Natural killer cell (primary cell): ENCODE measurements at places on chromosomes 7 and 10. TPM values are rescaled to one million over a fixed set of nuclear protein-coding genes. Genes with fewer than 3 reads are reported as not detected.

DNA sequence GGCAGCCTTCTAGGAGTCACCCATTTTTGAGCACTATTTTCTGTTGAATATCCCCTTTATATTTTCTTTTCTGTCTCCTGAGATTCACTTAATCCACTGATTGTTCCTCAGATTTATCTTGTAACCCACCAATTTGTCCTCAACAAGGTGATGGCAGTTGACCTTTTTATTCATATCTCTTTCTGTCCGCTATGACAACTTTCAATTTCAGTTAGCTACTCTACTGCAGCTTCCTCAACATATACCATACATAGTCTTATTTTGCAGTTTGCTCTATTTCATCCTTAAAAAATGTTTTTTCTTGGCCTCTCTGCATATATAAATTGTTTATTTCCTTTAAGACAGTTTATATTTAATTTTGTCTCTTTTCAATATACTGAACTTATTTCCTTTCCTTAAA is 101.3 kb downstream of the THSD7A start:
- H3K27ac ChIP-seq, result no peak overlapping the region
- H3K4me1 ChIP-seq, result no peaks in the 10 kb centered on the region
- DNase-seq, result no peak
- H3K4me3 ChIP-seq, result no peak overlapping the region
- no peaks in the 10 kb centered on the region for H3K27me3 ChIP-seq
- H3K36me3 ChIP-seq, result no peaks in the 10 kb centered on the region

- no peak overlapping the region for H3K4me3 ChIP-seq
- no peaks in the 10 kb centered on the region for H3K27me3 ChIP-seq
- peak overlapping the region; percentile 89 for H3K27ac ChIP-seq
Observed at GRCh38 chr10:14586901-14587300, 187.8 kb downstream of the FAM107B start.

Gene RNF148
- not detected for total RNA-seq

DNA sequence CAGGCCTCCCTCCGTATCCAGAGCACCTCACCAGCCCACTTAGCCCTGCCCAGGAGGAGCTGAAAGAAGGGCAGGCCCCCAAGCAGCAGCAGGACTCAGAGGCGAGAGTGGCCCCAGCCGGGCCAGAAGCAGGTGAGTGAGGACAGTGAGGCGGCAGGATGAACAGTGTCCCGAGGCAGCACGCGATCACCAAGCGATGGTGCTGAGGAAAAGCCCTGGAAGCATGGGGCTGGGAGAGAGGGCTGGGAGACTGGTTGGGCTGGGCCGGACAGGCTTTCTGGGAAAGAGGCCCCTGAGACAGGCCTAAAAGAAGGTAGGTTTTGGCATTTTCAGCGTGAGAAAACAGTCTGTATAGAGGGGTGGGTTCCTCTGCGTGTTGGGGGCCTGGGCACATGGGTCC is 16.4 kb downstream of the ZNF783 start:
- no peak overlapping the region for H3K4me3 ChIP-seq
- peaks cover 37% of the 10 kb centered on the region for H3K36me3 ChIP-seq
- H3K4me1 ChIP-seq, result no peaks in the 10 kb centered on the region
- DNase-seq, result no peak
- H3K27me3 ChIP-seq, result no peaks in the 10 kb centered on the region

DNA sequence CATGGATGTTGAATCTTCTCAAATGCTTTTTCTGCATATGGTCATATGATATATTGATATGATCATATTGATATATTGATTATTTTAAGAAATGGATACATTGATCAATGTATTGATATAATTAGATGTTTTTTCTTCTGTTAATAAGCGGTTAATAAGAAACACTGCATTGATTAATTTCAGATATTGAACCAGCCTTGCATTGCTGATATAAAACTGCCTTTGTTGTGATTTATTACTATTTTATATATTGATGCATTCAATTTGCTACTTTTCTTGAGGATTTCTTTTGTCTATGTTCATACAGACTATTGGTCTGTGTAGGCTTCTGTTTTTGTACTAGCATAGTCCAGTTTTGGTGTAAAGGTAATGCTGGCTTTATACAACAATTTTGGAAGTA is 79.7 kb upstream of the ELN start:
- no peak overlapping the region for H3K4me3 ChIP-seq
- no peaks in the 10 kb centered on the region for H3K27me3 ChIP-seq
- no peak for DNase-seq
- H3K36me3 ChIP-seq, result no peaks in the 10 kb centered on the region
- no peaks in the 10 kb centered on the region for H3K4me1 ChIP-seq

Gene ADAM12
- total RNA-seq, result 1.9 TPM

Gene PON1
- not detected for total RNA-seq

Gene CNPY1
- total RNA-seq, result not detected

DNA sequence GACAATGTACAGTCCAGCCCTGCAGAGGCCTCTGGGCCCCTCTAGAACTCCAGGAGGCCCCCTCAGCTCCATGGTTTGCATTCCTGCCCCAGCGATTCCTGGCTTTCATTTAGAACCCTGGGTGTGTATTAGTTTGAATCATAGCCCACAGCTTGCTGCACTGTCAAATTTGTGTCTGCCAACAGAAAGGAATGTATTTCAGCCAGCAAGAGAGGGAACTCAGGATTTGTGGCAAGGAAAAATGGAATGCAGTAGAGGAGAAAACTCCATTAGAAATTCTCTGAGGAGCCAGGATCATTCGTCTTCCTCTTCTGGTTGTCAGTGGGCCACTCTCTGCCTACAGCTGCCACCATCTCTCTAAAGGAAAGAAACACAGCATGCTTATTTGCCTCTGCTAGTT is 27.9 kb upstream of the WDR11 start:
- H3K36me3 ChIP-seq, result no peaks in the 10 kb centered on the region
- H3K4me1 ChIP-seq, result no peaks in the 10 kb centered on the region
- H3K27me3 ChIP-seq, result no peaks in the 10 kb centered on the region
- no peak overlapping the region for H3K27ac ChIP-seq

- peaks cover 3% of the 10 kb centered on the region for H3K4me1 ChIP-seq
- peaks cover 3% of the 10 kb centered on the region for H3K27me3 ChIP-seq
- no peaks in the 10 kb centered on the region for H3K36me3 ChIP-seq
Observed at GRCh38 chr10:43961523-43962345, 313.1 kb upstream of the ZNF32 start.

Gene HABP2
- not detected for total RNA-seq

DNA sequence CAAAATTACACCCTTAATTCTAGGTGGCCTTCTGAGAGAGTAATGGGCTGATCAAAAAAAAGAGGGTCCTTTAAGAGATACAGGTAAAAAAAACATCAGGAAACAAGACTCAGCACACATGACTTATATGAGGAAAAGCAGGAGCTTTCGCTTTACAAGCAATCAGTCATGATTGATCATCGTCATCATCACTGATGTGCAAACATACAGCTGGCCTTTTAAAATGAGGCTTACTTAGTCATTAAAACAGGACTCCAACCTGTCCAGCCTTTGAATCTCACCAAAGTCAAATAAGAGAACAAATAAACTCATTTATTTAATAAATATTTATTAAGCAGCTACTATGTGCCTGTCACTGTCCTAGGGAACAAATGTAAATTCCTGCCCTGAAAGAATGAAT is 255.3 kb downstream of the SKAP2 start:
- no peaks in the 10 kb centered on the region for H3K36me3 ChIP-seq
- no peak for DNase-seq
- no peaks in the 10 kb centered on the region for H3K4me1 ChIP-seq
- H3K27ac ChIP-seq, result no peak overlapping the region

Gene ATP6V0A4
- not detected for total RNA-seq

Gene DPP6
- not detected for total RNA-seq

GRCh38 chr10:79111427-79111826 is 42.7 kb downstream of the ZMIZ1 start:
- no peak for DNase-seq
- no peaks in the 10 kb centered on the region for H3K27me3 ChIP-seq
- H3K27ac ChIP-seq, result no peak overlapping the region

Gene ARF5
- total RNA-seq, result 109 TPM

Gene SEMA3E
- not detected for total RNA-seq

Gene MACROH2A2
- 1.1 TPM for total RNA-seq

Gene ADGRA1
- total RNA-seq, result not detected
